ENCODE measurements at places on chromosomes 11 and 22. TPM values are rescaled to one million over a fixed set of nuclear protein-coding genes. Genes with fewer than 3 reads are reported as not detected.

Gene OR52H1
- not detected for total RNA-seq

Gene EMSY
- 20.1 TPM for total RNA-seq

- DNase-seq, result no peak
- H3K27ac ChIP-seq, result no peak overlapping the region
- peaks cover 9% of the 10 kb centered on the region for H3K4me1 ChIP-seq
- peaks cover 4% of the 10 kb centered on the region for H3K27me3 ChIP-seq
These were observed 9.6 kb downstream of the SMTNL1 start for GRCh38 chr11:57546869-57547475.

DNA sequence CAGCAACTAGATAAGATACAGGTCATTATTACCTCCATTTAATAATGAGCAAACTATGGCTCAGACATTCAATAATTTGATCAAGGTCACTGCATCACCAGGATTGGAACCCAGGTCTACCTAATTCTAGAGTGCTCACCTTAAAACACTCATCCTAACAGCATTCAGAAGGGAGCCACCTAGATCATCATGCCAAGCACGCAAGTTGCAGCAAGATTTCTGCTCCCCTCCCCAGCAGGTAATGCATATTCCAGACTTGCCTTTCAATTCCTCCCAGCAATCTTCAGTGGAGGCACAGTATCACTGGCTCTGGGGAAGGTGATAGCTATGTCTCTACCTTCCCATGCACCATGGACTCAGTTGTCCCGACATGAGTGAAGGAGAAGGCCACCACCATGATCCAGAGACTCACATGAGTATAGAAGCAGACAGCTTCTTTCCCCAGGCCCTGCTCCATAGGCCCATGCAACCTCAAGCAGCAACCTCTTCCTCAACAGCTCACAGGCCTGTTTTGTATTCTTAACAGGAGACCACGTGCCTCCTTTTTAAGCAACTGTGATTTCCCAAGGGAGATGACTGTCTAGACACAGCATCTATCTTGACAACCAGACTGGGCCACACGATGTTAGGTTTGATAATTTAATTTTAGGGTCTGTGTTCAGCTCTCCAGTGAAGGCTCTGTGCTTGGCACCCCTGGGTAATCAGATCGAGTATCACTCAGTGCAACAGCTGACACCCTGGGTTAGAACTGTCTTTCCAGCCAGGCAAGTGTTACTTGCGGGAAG lies 36.4 kb downstream of the RAB30 start:
- peaks cover 39% of the 10 kb centered on the region for H3K4me1 ChIP-seq
- H3K27ac ChIP-seq, result no peak overlapping the region
- no peak for DNase-seq
- H3K4me3 ChIP-seq, result no peak overlapping the region
- H3K36me3 ChIP-seq, result peaks cover 4% of the 10 kb centered on the region

GRCh38 chr22:39617970-39618757 lies 47.6 kb downstream of the CACNA1I start:
- H3K27ac ChIP-seq, result no peak overlapping the region
- no peaks in the 10 kb centered on the region for H3K36me3 ChIP-seq
- DNase-seq, result no peak
- H3K4me1 ChIP-seq, result no peaks in the 10 kb centered on the region

Gene PANX3
- total RNA-seq, result not detected

DNA sequence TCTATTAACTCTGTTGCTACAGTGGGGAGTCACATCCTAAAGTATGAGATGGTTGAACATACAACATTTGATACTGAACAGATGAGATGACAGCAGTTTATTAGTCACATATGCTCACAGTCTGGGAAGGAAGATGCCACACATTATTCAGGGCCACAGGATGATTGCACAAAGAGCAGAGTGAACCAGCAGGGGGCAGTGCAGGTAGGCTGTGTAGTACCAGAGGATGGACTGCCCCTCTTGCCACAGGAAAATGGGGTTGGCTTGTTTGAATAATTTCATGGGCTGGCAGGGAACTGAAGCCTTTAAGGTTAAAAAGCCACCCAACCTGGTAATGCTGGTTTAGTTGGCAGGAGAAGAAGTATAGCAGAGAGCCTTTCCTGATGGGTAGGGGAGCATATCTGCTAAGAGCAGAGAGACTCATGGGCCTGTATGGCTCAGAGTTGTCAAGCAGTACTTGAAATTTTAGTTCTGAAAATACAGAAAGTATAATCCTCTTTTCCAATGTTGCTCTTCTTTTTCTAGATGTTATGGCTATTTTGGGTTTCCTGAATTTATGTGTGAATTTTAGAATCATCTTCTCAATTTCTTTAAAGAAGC lies 180.4 kb upstream of the B3GAT1 start:
- no peaks in the 10 kb centered on the region for H3K4me1 ChIP-seq
- no peak overlapping the region for H3K27ac ChIP-seq
- peaks cover 18% of the 10 kb centered on the region for H3K27me3 ChIP-seq
- peak; percentile 66 for DNase-seq

Gene C11orf86
- 2.6 TPM for total RNA-seq

DNA sequence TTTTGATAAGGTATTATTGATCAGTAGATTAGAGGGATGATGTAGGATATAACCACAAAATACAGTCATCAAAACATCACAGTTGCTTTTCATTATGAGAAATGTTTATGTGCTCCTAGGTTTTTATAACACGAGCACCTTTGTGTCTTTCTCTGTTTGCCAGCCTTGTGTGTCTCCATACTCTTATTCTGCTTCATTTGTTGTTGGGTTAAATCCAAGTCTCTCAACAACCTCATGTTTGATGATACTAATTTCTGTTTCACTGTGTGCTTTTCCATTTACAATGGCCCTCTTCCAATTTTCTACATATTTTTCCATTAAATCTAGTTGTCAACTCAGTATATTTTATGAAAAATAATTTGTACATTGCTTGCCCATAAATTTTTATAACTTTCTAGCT lies 107.7 kb upstream of the POU2AF2 start:
- H3K36me3 ChIP-seq, result no peaks in the 10 kb centered on the region
- H3K27ac ChIP-seq, result no peak overlapping the region
- H3K4me1 ChIP-seq, result peaks cover 13% of the 10 kb centered on the region
- H3K4me3 ChIP-seq, result no peak overlapping the region

Gene TNNT3
- total RNA-seq, result 40.9 TPM

Gene GTSE1
- total RNA-seq, result 12.3 TPM

Gene RCOR2
- 8.1 TPM for total RNA-seq

Gene RIMBP3C
- total RNA-seq, result 0.34 TPM

DNA sequence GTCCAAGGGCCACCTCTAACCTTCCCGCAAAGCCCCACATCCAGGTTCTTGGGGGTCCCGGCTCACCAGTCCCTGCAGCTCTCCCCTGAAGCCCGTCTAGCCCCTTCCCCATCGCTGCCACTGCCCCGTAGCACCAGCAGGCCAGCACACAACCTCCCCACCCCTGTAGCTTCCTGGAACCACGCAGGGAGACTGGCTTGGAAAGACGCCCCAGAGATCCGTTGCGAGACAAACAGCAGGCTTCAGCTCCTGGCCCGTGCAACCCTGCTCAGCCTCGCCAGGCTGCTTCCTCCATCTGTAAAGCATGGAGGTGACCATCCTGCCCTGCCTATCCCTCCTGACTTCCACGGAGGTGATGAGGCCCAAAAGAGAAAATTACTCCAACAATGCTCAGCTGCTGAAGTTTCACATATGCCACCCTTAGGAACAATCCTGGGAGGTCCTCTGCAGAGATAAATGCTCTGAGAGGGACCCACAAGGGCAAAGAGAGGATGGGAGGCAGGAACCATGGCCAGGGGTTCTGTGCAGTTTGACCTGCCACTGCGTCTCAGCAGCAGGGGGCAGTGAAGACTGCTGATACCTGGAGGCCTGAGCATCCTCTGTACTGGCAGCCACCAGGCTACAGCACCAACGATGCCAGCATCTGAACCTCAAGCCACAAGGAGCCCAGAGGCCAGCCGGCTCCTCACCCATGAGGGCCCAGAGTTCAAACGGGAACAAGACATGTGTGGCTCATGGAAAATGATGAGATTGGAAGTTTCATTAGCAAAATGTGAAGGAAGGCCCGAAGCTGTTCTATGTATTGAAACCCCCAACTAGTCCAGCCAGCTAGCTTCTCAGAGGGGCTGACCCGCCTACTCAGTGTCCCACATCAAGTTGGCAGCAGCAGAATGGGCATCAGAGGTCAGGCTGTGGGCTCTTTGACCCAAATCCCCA lies 16.1 kb downstream of the DGCR2 start:
- H3K36me3 ChIP-seq, result no peaks in the 10 kb centered on the region
- H3K27me3 ChIP-seq, result no peaks in the 10 kb centered on the region
- H3K27ac ChIP-seq, result no peak overlapping the region
